Activated T-cell treated with anti-CD3 and anti-CD28 coated beads for 24 hours (primary cell): ENCODE measurements at places on chromosomes 2 and 18.

DNA sequence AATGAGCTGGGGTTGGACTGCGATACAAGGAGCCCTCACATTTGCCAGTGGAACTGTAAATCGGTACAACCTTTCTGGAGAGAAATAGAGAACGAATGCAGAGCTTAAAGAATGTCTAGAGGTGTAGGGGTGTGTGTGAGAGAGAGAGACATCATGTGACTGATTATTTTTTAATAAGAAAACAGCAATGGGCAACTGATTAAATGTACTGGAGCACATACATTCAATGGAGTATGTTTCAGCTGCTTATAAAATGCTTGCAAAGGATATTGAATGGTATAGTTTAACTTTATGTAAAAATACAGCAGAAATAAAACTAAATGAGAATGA, 391 bp upstream of the TMEM17 start:
- DNase-seq: no peak

DNA sequence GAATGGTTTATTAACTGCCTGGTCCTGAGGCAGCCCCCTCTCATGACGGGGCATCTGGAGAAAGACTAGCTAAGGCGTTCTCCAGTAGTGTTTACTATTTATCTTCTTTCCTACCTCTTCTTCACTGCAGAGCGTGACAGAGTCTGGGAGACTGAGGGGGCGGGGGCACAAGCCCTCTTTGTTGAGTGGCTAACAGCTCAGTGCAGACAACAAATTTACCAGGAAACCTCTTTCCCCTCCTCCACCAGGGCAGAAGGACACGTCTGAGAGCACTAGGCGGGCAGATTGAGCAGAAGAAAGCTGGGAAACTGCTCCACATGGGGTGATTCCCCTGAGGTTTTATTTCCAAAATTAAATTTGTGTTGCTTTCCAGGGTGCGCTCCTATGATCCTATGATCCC, 322.1 kb downstream of the CNTNAP5 start:
- no peak for DNase-seq

- no peak for DNase-seq
Measured at GRCh38 chr2:223396993-223397392, 205.2 kb downstream of the SCG2 start.

- DNase-seq: no peak
Measured at GRCh38 chr2:209094221-209094620, 329.6 kb upstream of the MAP2 start.

GRCh38 chr2:241686324-241686649, 328 bp downstream of the DTYMK start:
- DNase-seq: no peak

DNA sequence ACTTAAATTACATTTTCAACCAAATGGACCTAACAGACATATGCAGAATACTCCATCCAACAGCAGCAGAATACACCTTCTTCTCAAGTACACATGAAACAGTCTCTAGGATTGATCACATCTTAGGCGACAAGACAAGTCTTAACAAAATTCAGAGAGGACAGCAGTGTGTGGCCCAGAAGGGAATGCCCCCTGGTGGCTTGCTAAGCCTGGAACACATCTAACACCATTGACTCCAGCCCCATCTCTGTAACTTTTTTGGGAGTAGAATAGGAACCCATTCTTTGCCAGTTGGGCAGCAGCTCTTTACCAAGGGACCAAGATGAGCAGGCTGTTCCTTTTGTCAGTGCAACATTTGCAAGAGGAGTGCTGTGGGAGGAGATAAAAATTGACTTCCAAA, 249.9 kb downstream of the PLCL1 start:
- DNase-seq: peak; percentile 35

GRCh38 chr18:68874361-68874760, 76.5 kb downstream of the CCDC102B start:
- no peak for DNase-seq

- no peak for DNase-seq
Measured at GRCh38 chr2:53202063-53202462, 565.5 kb upstream of the CHAC2 start.

DNA sequence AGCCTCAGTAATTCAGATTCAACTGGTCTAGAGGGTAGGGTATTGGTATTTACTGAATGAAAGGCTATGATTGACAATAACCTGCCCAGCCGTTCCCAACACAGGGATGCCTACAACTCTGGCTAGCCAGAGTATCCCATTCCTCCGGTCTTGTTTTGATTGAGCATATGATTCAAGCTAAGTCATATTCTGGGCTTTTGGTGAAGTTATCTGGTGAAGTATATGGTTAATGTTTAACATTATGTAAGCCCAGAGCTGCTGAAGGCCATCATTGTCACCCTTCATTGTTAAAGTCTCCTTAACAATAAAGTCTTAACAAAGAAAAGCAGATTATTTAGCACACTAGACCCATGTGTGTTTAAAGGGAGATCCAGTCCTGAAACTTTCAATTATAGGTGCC, 152.6 kb downstream of the EXOC6B start:
- DNase-seq: no peak

DNA sequence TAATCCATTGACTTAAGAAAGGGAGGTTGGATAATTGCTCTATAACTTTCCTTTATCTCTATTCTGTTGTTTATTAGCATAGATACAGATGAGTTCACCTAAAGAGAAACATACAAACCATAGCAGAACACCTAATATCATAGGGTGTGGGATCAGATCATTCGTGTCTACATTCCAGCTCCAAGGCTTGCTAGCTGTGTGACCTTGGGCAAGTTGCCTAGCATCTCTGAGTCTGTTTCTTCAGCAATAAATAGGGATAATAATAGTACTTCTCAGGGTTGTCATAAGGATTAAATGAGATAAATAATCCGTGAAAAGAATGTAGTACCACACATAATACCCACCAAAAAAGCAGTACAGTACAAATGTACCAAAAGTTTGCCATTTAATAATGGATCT, 126.2 kb downstream of the PLB1 start:
- DNase-seq: no peak

GRCh38 chr2:241551998-241552737, 6.4 kb upstream of the BOK start:
- no peak for DNase-seq

DNA sequence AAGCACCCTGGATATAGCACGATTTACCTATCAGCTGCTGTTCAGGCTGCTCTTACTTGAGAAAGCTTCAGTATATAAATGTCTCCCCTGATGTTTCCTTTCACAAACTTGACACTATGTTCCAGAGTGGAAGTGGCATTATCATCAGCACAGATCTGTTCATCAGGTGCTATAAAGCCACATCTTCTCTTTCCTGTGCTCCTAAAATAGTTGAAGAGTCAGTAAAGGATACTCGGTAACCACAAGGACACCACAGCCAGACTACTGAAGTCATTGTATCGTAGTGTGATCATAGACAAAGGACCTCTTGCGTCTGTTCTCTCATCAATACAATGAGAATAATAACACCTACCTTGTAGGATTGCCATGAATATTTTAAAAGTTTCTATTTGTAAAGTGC, 841.0 kb upstream of the CELF4 start:
- DNase-seq: no peak

DNA sequence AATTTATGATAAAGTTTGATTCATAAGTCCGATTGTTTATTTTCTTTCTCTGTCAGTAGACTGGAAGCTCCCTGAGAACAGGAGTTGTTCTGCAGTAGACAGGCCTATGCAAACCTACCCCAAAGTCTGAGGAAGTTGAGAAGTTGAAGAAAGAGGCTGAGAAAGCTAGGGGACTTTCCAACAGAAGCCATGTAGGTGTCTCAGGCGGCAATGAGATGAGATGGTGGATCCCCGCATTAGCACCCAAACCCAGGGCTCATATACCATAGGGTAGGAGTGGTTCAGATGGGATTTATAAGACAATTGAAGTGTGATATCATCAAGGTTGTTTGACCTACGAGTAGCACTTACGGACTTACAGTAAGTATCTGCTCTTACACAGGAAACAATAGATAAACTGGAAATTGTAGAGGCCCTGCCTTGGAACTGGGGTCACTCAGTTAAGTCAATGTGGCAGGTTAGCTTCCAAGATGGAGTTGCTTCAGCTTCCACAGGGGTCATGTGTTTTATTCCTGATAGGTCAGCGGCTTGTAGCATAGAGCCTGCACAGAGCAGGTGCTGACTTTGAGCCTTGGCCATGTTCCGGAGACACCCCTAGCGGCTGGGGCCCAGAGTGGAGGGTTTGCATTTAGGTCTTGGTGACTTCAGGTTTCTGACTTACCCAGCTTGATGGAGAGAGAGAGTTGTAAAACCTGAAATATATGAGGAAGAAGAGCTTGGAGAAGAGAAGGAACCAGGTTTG, 2.3 kb upstream of the PSD4 start:
- DNase-seq: no peak

DNA sequence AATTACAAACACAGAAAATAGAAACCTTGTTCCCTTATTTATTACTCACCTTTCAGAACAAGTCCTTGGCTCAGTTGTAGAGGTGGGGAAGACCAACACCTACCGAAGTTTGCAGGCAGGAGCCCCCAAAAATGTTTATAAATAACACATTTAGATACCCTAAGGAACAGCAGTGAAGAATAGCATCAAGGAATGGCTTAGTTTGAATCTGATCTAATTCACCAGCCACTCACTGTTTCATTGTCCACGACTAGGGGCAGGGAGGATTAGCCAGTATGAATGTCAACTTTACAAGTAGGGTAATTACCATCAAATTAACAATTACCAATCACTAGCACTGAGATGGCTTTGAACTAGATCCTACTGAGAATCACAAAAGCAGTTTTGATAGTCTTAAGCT, 65.4 kb downstream of the PRPF40A start:
- DNase-seq: no peak
